Stimulated activated CD8-positive, alpha-beta memory T cell treated with anti-CD3 and anti-CD28 coated beads, Interleukin-7, amount 100 ng/mL, for 1 hour (primary cell): ENCODE measurements at places on chromosomes 12 and 14.

DNA sequence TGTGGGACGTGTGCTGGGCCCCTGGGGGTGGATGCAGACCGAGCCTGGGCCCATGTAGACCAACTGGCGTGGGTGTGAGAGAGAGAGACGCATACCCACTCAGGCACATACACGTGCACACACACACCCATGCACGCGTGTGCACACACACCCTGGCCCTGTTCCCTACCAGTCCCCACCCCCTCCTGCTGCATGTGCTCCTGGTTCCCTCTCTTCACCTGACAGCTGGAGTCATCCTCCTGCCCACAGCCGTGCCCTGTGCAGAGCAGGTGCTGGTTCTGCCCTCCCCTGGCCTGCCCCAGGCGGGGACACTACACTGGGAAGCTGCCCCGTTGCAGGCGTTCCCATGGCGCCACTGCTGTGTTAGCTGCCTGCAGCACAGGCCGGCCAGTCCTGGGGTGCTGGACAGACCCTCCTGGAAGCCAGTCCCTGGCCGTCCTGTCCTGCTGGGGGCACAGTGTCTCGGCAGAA is 18.5 kb downstream of the PACS2 start:
- no peak for DNase-seq

GRCh38 chr14:40345334-40345733 is 913.1 kb upstream of the FBXO33 start:
- DNase-seq = no peak

GRCh38 chr12:62686938-62687337 is 220.3 kb downstream of the MON2 start:
- DNase-seq = no peak

DNA sequence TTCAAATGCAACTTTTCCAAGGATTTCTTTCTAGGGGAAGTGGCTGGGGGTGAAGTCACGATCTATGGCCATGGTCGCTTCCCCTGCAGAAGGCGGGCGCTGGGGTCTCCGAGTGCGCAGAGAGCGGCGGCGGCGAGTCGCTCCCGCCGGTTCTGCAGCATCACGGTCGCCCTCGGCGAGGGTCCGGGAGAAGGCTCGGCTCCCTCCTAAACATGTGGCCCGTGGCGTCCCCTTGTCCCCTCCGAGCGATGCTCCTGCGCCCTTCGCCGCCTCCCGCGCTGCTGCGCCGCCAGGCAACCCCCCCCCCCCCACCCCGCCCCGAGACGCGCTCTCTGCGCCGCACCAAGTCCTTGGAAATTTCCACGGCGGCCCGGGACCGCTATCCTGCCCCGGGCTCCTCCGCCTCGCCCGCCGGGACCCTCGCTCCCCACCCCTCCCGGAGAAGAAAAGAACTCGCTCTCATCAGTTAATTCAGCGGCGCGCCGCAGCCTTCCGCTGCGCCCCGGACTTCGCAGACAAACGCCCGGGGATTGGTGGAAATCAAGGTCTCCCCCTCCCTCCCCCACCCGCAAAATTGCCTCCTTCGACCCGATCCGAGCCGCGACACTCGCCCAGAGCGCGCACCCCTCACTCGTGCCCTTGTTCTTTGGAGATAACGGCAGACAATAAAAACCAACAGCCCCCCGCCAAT is at the start of gene ST8SIA1:
ST8SIA1 (minus strand) TSS at position 298 of the 691 bp plus-strand sequence. CDS start 475 bp downstream, outside the sequence.
- DNase-seq = peak; percentile 17

DNA sequence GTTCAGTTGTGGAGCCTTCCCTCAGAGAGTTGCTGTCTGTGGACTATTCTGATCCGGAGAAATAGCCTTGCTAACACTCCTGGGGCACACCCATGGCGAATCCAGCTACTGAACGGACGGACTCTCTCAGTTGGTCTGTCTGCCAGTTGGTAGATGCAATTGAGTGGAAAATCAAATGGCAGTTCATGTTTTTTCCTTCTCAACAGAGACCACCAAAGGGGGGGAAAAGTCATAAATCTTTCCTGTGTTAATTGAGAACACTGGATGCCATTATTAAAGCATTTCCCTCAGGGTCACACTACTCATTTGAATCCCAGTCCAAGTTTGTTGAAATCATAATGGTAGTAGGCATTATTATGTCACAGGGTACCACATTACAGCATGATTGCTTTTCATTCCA is 354.3 kb upstream of the FAR2 start:
- no peak for DNase-seq

DNA sequence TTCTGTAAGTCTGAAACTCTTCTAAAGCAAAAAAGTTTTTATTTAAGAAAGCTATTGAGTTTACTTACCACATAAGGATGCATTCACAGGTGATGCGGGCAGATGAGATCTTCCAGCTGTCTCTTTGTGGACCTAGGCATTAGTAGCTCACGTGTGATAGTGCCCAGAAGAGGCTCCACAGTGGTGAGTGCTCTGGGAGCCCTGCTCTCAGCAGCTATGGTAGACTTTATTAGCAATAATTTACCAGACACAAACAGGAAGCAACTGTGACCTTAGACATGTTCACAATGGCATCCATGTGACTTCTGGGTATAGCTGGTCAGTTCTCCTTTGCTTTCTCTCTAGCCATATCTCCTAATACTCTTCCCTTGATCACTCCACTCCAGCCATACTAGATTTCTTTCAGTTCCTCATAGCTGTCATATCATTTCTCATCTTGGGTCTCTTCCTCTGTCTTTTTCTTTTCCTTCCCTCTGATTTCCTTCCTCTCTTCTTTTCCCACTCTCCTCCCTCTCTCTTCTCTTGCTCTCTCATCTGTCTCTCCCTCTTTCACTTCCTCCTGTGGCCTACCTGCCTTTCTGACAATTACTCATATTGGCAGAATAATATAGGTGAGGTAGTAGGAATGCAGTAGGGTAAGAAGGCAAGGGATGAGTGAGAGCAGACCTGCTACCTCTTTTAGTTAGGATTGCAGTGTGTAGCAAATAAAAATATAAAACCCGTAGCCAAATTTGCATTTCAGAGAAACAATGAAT is 75.2 kb upstream of the SCAF11 start:
- no peak for DNase-seq

DNA sequence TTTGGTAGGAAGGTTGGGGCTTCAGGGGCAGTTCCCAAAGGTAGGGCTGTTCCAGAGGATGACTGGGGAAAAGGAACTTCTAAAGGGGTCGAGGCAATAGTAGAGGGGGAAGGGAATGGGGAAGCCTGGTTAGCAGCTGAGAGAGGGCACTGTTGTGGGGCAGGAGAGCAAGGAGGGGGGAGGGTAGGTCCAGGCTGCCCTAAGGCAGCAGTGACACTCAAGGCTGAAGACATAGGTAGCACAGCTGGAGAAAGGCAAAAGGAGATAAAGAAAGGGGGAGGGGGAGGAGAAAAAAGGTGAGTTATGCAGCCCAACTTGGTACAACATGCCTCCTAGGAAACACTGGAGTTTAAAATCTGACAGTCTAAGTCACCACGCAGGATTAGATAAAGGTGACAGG is 3.9 kb downstream of the NACA start:
- DNase-seq = no peak

DNA sequence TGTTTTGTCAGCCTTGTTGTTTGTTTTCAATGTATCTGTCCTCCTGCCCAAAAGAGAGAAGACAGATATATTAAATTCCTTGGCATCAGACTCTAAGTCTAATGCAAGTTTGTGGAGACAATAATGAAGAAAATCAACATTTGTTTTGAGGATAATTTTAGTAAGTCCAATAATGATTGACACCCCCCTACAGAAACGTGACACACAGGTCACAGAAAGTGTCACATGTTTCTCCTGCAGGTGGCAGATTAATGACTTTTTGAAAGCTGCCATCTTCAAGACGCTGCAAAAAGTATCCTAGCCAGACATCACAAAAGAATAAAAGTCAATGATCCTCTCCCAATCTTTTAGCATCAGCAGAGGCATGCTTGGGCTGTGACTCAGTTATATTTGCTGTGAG is 378.8 kb upstream of the TMPO start:
- no peak for DNase-seq

DNA sequence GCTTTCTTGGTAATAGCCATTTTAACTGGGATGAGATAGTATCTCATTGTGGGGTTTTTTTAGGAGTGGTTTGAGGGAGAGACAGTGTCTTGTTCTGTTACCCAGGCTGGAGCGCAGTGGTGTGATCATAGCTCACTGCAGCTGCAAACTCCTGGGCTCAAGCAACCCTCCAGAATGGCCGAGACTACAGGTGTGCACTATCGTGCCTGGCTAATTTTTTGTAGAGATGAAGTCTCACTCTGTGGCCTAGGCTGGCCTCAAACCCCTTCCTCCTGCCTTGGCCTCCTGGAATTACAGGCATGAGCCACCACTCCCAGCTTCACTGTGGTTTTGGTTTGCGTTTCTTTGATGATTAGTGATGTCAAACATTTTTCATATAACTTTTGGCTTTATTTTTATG is 293.6 kb downstream of the ERC1 start:
- DNase-seq = no peak

GRCh38 chr12:43921666-43922337 is 85.9 kb downstream of the TMEM117 start:
- DNase-seq = no peak
